ENCODE measurements at places on chromosomes 16 and 17.

DNA sequence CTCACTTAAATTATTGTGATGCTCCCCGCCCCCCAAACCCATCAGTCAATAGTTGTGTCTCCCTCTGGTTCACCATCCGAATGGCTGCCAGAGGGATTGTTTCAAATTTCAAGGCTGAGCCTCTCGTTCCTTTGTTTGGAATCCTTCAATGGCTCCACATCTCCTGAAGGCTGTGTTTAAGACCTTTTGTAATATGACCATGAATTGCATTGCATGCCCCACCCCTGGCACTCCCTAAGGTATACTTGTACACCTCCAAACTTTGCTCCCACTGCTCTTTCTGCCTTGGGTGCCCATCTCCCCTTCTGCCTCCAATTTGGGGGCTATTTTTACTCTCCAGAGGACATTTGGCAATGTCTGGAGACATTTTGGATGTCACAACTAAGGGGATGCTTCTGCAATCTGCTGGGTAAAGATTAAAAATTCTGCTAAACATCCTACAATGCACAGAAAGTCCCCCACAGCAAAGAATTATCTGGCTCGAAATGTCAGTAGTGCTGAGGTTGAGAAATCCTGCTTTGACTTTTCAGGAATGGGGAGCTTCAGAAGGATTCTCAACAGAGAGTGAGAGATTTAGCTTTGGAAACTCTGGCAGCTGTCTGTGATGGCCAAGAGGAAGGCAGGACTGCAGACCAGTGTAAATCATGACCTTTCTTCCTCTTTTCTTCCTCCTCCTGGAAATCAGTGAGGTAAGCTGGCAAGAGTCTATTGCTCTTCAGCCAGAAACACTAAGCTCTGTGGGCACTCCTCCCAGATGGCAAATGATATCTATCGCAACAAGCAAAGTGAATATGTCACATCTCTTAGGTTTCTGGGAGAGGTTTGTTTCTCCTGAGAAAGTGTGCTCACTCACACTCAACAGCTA is 8.7 kb upstream of the IL4R start:
- no peak for DNase-seq

- DNase-seq: no peak
Measured at GRCh38 chr16:57969451-57970123, 1.3 kb downstream of the CNGB1 start.

- DNase-seq: peak; percentile 27
Measured at GRCh38 chr16:65884018-65884417, 482.5 kb upstream of the CDH5 start.

DNA sequence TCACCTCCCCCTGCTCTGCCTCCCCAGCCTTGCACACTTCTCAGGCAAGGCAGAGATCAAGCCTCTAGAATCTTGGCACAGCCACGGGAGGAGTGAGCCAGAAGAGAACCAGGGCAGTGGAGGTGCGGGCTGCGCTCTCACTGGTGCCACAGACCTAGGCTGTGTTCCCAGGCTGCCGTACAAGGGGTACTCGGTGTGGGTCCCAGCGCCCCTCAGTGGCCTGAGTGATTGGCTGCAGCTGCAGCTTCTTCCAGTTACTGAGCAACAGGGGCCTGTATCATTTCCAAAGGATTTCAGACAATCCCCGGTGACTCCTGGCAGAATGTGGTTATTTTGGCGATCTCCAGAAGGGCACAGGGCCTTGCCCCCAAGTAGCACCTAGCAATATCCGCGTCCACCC is 1852.1 kb downstream of the TP53TG3F start:
- DNase-seq: no peak

- DNase-seq: no peak
Measured at GRCh38 chr16:86292171-86292775, 218.1 kb upstream of the FOXF1 start.

GRCh38 chr17:12089809-12090384 is 69.2 kb downstream of the MAP2K4 start:
- peak; percentile 76 for DNase-seq

DNA sequence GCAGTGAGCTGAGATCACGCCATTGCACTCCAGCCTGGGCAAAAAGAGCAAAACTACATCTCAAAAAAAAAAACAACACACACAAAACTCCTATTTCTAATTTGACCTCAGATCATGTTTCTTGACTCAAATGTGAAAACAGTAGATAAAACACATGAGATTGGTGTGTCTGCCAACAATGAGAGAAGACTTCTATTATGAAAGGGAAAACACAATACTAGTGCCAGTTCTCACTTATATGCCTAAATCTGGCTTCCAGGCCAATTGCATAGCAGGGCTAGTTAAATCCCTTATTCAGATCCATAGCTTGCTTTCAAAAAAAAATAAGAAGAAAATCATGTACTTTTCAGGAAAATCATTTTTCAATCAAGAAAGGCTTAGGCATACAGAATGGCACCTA is 39.4 kb downstream of the AP1G1 start:
- DNase-seq: no peak

DNA sequence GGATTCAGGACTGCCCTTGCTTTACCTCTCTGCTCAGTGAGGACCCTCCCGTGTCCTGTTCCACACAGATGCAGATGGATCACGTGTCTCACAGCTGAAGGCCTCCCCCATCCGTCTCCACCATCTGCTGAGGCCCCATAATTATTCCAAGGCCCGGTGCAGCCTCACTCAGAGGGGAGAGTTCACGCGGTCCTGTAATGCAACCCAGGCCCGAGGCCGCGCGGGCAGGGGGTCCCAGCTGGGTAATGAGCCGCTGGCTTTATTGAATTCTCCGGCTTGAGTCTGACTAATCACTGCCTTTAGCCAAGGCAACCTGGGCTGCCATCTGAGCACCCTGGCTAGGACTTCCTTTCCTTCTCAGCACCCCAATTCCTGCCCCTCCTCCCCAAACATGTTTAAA is 4.4 kb upstream of the WFIKKN2 start:
- DNase-seq: no peak

- no peak for DNase-seq
Measured at GRCh38 chr17:28120766-28121165, 78.3 kb downstream of the NLK start.

GRCh38 chr17:77291591-77292386 is 151.0 kb downstream of the SEC14L1 start:
- DNase-seq: no peak

GRCh38 chr17:72715906-72716572 is 376.4 kb downstream of the SLC39A11 start:
- DNase-seq: peak; percentile 61

DNA sequence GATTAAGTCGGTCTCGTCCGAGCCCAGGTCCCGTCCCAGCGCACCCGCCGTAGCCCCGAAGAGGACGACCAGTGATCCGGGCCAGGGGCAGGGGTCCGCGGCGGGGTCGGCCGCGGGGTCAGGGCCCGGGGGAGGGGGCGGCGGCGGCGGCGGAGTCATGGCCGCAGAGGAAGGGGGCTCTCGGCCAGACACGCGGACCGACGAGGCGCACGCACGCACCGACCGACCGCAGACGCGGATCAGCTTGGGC is at the start of gene ESRP2:
ESRP2 (minus strand) TSS at position 241 of the 250 bp plus-strand sequence; CDS start at position 159, 82 bp downstream.
- no peak for DNase-seq

- DNase-seq: no peak
Measured at GRCh38 chr16:71311553-71312158, 22.5 kb upstream of the CMTR2 start.

DNA sequence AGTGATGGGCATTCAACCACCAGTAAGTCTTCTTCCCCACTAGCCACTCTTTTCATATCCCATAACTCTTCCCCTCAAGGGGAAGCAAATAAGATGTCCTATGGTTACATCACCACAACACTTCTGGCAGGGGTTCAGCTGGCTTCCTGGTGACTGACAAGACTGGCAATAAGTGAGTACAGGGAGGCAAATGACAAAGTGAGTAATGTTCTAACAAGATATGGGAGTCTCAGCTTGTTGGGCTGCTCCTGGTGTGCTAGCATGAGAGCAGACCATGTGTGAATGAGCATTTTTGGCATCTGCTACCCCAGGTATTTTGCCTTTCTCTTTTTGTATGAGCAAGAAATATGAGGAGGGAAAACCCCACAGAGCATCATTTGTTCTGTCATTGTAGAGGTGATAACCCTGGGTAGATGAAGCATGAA is 9.9 kb downstream of the TMIGD1 start:
- no peak for DNase-seq

DNA sequence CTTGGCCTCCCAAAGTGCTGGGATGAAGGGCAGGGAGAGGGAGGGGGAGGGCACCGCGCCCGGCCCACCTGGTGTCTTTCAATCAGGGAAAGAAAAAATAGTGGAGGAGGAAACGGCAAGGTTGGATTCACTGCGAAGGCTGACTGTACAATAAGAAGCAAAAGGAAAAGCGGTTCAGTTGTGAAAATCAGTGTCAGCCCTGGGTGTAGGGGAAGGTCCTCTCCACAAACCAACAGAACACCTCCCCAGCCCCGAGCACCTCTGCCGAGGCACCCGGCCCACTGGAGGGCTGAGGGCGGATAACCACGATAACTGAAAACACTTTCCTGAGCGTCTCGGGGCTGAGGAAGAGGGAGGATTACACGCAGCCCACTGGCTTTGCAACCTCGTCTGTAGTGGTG is 1.4 kb upstream of the SPG7 start:
- DNase-seq: no peak

GRCh38 chr17:31404028-31404949 is 12.8 kb downstream of the RAB11FIP4 start:
- DNase-seq: no peak

DNA sequence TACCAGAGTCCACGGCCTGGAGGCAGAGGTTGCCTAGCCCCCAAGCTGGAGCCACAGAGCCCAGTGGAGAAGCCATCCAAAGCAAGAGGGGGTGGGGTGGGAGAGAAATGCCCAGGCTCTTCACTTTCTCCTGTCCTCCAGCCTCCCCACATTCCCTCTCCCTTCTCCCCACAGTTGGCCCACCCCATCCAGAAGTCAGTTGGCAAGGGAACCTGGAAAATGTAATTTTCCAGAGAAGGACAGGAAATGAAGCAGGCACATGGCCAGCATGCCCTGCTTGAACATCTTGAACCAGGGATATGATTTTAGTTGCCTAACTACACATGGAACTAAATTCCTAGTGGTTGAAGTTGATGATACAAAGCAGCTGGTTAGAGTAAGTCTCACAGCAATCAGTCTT is 73.3 kb upstream of the IRX6 start:
- DNase-seq: no peak

DNA sequence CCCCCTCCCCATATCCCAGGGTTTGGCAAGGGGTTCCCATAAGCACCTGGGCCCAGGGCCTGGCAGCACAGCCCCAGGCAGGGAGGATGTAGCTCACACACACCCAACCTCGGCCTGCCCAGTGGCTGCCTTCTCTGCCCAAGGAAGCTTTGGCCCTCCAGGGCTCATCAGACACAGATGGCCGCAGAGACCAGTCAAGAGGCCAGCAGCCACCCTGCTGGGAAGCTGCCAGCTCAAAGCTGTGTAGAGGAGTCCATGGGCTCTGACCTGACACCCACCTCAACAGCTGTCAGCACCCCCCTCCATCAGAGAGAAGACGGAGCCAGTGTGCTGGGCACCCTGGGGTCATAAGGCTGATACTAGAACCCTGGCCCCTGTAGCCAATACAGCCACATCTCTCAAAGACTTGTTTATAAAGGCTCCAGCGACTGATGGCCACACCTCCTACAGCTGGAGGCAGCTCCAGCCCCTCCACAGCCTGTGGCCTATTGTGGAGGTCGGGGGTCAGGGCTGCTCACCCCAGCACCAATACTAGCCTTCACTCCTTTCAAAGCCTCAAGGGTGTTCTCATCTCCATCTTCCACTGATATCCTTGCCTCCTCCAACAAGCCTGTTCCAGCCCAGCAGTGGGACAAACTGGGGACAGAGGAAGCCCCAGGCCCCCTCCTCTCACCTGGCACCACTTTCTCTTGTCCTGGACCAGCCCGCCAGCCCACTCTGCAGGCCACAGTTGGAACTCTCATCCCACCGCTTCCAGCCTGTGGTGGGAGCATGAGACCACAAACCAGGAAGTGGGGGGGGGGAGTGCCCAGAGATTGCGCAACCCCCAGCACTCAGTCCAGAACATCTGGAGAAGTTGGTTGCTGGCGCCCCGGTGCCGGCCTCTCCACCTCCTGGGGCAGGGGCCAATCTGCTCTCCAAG is 2.2 kb upstream of the MPG start:
- no peak for DNase-seq

DNA sequence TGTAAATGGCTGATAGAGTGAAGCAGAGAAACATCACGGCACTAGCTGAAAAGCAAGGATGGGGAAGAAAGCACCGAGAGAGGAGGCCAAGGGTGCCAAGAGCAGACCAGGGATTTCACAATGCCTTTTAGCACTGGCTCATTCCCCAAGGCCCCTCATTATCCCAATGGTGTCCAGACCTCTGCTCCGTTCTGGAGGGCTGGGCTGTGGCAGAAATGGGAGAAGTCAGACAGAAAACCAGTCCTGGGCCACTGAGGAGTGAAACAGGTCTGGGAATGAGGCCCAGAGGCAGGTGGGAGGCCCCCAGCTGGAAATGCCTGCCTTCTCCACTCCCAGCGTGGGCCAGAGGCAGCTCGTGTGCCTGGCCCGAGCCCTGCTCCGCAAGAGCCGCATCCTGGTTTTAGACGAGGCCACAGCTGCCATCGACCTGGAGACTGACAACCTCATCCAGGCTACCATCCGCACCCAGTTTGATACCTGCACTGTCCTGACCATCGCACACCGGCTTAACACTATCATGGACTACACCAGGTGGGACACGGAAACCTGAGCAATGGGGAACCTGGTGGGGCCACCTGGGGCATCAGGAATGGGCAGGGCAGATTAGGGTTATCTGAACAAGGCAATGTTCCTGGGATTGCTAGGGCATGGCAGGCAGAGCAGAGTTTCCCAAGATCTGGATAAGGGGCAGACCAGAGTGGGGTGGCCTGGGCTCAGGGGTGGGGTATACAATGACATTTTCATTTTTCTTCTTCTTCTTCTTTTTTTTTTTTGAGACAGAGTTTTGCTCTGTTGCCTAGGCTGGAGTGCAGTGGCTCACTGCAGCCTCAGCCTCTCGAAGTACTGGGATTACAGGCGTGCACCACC is 20.3 kb downstream of the ANKRD40 start:
- no peak for DNase-seq

DNA sequence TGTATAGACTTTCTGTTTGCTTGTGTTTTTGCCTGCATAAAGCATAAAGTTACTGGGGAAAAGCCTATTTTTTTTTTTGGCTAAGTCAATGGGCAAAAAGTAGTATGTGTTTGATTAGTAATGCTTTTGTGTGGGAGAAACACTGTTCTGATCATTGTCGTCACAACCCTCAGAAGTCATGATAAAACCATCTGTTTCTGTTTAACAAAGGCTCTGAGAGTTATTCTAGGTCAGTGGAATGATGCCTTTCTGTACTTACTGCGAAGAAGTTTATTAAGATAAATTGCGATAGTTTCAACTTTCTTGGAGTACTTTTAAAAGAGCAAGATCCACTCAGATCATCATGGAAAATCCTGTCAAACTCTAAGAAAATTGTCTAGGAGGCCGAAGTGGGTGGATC is 80.9 kb downstream of the PRKCA start:
- no peak for DNase-seq

DNA sequence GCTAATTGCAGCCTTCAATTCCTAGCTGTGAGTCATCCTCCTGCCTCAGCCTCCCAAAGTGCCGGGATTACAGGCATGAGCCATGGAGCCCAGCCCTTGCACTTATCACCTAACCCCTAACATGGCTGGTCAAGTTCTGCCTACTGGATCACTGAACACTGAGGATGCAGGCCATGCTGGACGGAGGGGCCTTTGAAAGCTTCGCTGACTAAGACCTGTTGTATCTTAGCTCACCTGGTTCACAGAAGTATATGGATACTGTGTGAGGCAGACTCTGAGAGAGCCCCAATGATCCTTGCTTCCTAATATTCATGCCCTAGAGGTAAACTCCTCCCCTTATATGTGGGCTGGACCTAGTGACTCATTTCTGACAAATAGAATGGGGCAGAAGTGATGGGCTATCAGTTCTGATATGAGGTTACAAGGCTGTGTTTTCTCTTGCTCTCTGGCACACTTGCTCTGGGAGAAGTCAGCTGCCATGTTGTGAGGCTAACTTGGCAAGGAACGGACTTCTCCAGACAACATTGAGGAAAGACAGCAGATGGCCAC is 11.7 kb upstream of the TMIGD1 start:
- no peak for DNase-seq

Data from HS-27A (cell line).